ENCODE measurements at places on chromosomes 6 and 20. TPM values are rescaled to one million over a fixed set of nuclear protein-coding genes. Genes with fewer than 3 reads are reported as not detected.

Gene PSORS1C2
- total RNA-seq, result not detected

DNA sequence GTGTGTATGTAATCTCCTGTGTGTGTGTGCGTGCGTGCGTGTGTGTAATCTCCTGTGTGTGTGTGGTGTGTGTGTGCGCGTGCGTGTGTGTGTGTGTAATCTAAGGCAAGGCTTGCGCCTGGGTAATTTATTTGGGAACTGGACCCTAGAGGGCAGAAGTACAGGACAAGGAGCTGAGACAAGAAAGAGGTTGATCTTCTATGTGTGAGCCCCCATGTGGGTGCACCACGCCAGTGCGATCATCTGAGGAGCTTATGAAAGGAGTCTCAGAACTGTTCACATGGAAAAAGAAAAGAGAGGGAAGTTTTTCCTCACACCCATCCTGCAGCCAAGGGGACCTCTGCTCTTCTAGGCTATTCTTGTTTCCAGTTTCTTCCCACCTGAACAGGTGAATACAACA, 220.1 kb upstream of the GGTLC1 start:
- no peak for DNase-seq

- DNase-seq, result no peak
Observed at GRCh38 chr20:572727-573126, 29.1 kb upstream of the CSNK2A1 start.

GRCh38 chr6:88301888-88302768, 136.0 kb upstream of the CNR1 start:
- no peak for DNase-seq

DNA sequence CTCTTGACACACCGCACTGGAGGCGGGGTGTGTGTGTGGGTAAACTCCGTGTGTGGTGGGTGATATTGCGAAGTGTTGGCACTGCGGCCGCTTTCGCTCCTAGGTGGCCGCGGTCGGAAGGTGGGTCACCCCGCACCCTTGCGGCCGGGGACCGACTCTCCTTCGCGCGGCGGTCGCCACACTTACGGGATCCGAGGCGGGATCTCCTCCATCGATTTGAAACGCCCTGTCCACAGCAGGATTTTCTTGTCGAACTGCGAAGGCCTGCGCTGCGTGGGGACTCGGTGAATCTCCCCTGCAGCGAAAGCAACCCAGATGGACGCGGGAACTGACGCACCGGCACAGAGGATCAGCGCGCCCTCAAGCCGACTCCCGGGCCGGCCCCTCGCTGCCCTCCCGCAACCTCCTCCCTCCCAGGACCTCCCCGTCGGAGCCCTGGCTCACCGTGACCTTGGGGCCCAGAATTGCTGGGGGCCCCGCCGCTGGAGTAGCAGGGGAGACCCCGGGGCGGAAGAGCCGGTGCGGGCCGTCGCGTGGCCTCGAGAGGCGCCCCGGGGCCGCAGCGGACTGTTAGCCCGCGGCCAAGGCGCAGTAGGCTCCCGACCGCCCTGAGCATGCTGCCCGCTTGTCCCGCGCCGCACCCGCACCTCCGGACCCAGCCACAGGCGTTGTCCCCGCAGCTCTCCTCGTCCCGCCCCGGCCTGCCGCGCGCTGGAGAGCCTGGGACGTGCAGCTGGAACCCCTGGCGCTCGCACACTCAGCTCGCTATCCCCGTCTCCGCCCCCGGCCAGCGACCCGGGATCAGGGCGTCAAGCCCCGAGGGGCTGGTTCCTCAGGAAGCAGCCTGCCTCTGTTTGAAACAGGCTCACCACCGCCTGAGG, at the start of gene FAM162B:
Gene FAM162B (minus strand): TSS at position 759 of the 881 bp plus-strand sequence. CDS start 143 bp downstream, at position 616.
- no peak for DNase-seq

Data from activated T-helper 1 cell treated with anti-CD3 and anti-CD28 coated beads, Interleukin-12 subunit alpha, Interleukin-12 subunit beta, Interleukin-2, Interleukin-4 antibody, amounts not matched to agents 30 ng/mL and 10 ng/mL and 1 ng/mL, durations not matched to agents 14 hours and 24 hours and 36 hours (primary cell).